ENCODE measurements at places on chromosomes 7 and 10.

- no peak for DNase-seq
Observed at GRCh38 chr10:32149252-32149955, 93.2 kb upstream of the KIF5B start.

DNA sequence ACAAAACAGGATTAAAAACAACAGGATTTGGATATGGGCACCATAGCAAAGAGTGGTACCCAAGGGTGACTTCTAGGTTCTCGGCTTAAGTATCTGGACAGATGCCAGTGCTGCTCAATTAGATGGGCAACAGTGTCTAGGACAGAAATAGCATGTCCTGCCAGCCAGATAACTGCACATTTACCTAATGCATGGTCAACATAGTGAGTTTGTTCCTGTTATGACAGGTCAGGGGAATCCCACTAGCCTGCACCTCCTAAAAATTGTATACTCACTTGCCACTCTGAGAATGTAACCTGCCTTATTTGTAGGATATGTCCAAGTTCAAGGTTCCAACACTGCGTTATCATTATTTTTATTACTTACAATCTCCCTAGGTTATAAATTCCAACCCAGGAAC, 471.7 kb downstream of the GRM8 start:
- no peak for DNase-seq

DNA sequence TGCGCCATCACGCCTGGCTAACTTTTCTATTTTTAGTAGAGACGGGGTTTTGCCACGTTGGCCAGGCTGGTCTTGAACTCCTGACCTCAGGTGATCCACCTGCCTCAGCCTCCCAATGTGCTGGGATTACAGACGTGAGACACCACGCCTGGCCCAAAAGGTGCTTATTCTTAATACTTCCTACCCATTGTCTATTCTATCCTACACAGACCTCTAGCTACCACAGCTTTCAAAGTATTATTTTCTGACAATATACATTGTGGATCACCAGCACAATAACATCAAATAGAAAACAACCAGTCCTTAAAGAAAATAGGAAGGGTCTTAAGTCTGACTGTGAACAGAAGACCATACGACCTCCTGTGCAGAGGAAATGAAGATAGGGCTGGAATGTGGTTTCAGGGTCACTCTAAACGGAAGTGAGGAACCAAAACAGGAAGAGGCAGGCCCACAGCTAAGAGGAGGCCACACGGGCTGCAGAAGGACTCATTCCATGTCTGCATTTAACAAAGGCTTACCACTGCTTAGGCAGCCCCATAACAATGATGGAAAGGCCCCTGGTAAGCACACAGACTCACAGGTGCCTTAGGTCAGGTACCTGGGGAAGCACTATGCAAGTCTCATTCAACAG, 115.2 kb downstream of the ZFAND4 start:
- DNase-seq, result no peak

DNA sequence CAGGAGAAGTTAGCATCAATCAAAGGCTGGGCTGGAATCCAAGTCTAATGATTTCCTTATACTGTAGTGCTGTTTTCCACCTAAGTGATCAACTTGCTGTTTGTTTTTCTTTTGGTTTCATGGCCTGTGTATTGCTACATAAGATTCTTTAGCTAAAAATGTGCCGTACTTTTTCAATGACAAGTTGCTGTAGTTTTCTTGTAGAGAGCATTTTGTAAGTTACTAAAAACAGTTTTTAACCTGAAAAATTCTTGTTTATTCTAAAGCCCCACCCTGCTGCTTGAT, 1.3 kb downstream of the HELLS start:
- DNase-seq, result no peak

DNA sequence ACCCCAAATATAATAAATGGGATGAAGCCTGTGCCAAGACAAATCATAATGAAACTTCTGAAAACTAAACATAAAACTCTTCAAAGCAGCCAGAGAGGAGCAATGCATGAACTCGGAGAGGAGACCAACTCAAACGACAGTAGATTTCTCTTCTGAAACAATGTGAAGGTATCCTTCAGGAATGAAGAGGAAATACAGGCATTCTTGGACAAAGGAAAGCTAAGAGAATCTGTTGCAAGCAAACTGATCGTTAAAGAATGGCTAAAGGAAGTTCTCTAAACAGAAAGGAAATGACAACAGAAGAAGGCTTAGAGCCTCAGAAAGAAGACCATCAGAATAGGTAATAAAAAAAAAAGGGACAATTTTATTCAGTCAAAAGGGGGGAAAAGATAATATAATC, 6.6 kb downstream of the GNA12 start:
- DNase-seq, result no peak

DNA sequence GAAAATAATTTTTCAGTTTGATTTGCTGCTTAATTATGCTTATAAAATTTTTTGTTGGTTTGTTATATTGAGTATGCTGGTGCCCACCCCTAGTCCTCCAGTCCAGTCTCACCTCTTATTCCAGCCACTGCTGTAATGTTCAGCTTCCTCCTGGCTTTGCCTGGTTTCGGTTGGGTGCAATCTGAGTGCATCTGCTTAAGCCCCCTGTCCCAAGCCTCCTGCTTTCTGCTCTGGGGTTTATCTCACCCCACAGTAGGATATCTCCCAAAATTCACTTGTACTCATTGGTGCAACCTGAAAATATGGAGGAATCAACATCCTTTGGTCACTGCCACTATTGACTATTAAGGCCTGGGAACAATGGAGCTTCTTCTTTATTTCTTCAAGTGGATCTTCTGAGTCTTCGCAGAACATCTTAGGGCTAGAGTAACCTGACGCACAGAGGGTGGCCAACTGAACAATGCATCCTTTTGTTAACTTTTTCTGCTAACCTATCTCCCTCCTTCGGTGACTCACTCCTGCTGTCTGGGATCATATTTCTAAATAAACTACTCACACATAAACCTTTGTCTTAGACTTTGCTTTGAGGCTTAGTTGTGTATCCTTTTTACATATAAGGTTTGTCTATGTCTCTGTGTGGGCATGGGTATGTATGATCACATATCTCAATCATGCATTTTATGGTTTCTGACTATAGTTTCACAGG, 19.1 kb upstream of the SOSTDC1 start:
- no peak for DNase-seq

DNA sequence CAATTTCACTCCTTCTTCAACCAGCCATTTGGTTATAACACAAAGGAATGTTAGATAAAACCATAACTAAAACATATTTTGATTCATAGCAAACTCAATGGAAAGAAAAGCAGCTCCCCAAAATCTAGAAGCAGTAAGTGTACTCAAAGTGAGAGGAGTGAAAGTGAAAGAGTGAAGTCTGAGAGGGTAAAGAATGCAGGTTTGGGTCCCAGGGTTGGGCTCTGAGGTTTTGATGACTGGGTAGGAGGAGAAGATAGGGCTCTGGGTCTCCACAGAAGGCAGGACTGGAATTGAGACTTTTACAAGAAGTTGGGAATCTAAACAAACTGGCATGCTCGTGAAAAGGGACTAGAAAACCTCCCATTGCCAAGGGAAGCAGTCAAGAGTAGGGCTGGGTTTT, 85.4 kb upstream of the RSU1 start:
- DNase-seq, result no peak

GRCh38 chr7:117728890-117729624, 144.2 kb downstream of the CTTNBP2 start:
- no peak for DNase-seq

DNA sequence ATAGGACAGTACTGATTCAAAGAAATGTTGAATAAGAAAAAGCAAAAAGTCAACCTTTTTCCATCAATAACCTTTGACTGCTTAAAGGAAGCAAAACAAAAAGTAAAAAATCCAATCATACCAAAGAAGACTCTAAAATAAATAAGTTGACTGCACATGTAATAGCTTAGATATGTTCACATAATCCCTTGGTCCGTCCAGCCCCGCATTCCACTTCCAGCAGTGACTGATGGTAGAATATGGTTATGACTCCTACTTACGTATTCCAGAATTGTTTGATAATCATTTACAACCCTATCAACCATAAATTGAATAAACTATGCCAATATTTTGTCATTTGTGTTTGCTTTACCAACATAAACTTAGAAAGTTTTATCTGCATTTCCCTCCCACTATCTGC, 77.9 kb downstream of the CTNNA3 start:
- no peak for DNase-seq

GRCh38 chr7:20607216-20607615, 8.3 kb upstream of the ABCB5 start:
- no peak for DNase-seq

GRCh38 chr10:80164596-80164995, 32.1 kb downstream of the PLAC9 start:
- DNase-seq, result no peak

- DNase-seq, result no peak
Observed at GRCh38 chr10:62050346-62050892, 148.9 kb downstream of the ARID5B start.
